ENCODE measurements at places on chromosomes 6 and 20.

- DNase-seq, result no peak
Measured at GRCh38 chr20:9359561-9360308, 154.7 kb upstream of the LAMP5 start.

- no peak for DNase-seq
Measured at GRCh38 chr6:80143419-80143937, 37.0 kb downstream of the BCKDHB start.

- DNase-seq, result no peak
Measured at GRCh38 chr20:35766843-35767242, 5.0 kb upstream of the PHF20 start.

DNA sequence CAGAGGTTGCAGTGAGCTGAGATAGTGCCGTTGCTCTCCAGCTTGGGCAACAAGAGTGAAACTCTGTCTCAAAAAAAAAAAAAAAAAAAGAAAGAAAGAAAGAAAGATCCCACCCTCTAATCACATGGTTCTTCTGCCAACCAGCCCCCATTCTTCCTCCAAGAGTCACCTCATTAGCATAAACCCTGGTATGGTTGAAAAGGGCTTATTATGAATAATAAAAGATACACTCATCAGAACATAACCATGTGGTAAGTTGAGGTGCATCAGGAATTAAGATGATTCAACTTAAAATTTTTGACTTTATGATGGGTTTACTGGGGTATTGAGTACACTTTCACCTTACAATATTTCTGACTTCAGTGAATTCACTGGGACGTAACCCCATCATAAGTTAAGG, 793 bp upstream of the TRIM40 start:
- DNase-seq, result no peak

DNA sequence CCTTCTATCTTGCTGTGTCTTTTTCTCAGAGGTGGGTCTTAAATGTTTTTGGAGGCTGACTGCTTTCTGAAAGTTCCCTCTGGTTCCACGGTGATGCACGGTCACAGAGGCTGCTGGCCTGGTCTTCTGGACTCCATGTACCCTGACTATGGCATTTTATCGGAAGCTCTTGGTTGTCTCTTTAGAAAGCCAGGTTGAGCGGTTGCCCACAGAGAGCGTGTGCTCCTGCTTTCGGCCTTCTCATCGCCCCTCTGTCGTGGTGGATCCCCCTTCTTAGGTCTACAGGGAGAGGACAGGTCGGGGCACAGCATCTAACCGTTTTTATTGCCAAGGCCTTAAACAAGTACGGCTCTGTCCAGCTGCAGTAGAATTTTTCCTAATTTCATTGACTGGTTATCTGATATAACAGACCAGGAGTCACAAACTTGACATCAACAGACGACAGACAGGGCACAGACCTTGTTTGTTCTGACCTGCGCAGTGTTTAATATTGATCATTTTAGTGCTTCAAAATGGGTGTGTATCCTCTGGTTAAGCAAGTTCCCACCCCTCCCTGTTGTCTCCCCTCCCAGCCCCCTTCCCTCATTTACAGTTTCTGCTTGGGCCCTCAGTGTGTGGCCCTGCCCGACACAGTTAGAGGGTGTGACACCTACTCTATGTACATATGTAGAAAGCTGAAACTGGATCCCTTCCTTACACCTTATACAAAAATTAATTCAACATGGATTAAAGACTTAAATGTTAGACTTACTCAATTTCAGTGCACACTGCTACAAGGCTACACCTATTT, 24.7 kb downstream of the SYTL3 start:
- DNase-seq, result no peak

DNA sequence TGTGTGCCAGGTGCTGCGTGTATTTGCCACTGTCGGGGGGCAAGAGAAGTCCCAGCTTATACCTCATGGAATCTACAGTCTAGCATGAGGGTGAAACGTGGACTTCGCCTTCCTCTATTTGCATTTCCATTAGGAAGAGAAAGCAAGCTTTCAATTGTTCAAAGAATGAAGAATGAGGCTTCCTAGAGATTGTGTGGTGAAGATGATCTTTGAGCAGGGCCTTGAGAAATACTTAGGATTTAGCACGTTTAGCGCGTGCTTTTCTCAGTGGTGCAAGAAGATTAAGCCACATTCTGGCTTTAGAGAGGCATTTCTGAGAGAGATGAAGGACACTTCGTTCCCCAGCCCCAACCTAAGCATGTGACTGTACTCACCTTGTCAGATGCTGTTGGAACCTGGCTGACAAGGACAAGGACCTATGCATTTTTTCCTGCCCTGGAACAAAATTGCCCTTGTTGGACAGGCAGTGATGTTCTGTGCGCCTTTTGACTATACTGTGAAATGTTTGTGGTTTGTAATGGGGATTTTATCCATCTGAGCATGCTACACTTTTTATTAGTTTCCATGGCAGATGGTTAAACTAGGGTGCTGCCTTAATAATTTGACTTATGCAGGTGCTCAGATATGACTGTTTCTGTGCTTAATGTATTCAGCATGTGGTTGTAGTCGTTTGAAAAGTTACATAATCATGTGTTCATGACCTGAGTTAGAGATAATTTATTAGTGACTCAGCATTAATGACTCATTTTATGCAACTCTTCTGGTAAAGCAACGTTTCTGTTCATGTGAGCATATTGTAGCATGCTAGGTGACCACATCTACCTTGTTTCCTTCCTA, 10.7 kb downstream of the TULP4 start:
- no peak for DNase-seq

DNA sequence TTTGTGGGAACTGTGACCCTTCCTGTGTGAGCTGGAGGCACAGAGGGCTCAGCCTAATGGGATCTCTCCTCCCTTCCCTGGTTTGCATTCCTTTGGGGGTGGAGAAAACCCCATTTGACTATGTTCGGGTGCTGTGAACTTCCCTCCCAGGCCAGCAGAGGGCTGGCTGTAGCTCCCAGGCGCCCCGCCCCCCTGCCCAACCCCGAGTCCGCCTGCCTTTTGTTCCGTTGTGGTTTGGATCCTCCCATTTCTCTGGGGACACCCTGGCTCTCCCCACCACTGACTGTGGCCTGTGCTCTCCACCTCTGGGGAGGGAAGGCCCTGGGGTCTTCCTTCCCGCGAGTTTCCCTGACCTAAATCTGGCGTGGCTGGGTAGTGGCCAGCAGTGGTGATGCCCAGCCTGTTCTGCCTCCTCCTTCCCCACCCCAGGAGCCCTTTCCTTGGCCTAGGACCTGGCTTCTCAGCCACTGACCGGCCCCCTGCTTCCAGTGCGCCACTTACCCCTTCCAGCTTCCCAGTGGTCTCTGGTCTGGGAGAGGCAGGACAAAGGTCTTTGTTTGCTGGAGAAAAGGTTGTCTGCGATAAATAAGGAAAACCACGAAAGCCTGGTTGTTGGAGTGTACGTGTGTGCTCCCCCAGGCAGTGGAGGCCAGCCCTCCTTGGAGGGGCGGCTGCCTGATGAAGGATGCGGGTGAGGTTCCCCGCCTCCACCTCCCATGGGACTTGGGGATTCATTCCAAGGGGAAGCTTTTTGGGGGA, 4.9 kb downstream of the VEGFA start:
- peak; percentile 90 for DNase-seq

- no peak for DNase-seq
Measured at GRCh38 chr6:37454420-37455140, 21.6 kb downstream of the CMTR1 start.

DNA sequence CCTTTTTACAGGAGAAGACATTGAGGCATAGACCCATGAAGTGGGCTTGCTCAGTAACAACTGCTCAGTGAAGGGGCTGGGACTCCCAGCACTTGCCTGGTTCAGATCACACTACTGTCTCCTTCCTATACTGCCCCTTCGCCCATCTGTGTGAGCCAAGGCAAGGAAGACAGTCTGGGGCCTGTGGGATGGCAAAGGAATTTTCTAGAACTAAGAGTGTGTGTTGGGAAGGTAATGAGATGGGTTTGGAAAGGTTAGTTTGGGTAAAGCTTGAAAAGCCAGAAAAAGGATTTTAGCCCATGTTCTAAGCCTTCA, 213.3 kb upstream of the AGPAT4 start:
- no peak for DNase-seq

- DNase-seq, result no peak
Measured at GRCh38 chr6:148681666-148682065, 65.2 kb upstream of the UST start.

GRCh38 chr6:132683543-132683942, 24.6 kb upstream of the TAAR1 start:
- no peak for DNase-seq
